ENCODE measurements at places on chromosomes 13 and 19. TPM values are rescaled to one million over a fixed set of nuclear protein-coding genes. Genes with fewer than 3 reads are reported as not detected.

The EDNRB gene
- total RNA-seq = not detected

GRCh38 chr19:5951338-5951861 is 26.5 kb downstream of the RANBP3 start:
- no peak for DNase-seq
- 0 out of 2 replicates have a peak, but pooled peaks cover 3% of the 10 kb centered on the region for H3K36me3 ChIP-seq
- H3K27me3 ChIP-seq = no peaks in the 10 kb centered on the region
- no peak overlapping the region for H3K27ac ChIP-seq
- no peak overlapping the region for H3K4me3 ChIP-seq

GRCh38 chr19:36103842-36104552 is 6.9 kb upstream of the OVOL3 start:
- H3K27me3 ChIP-seq = no peaks in the 10 kb centered on the region
- H3K36me3 ChIP-seq = no peaks in the 10 kb centered on the region
- DNase-seq = no peak
- H3K4me1 ChIP-seq = no peaks in the 10 kb centered on the region
- no peak overlapping the region for H3K4me3 ChIP-seq

The ABCC4 gene
- total RNA-seq = 7.6 TPM

DNA sequence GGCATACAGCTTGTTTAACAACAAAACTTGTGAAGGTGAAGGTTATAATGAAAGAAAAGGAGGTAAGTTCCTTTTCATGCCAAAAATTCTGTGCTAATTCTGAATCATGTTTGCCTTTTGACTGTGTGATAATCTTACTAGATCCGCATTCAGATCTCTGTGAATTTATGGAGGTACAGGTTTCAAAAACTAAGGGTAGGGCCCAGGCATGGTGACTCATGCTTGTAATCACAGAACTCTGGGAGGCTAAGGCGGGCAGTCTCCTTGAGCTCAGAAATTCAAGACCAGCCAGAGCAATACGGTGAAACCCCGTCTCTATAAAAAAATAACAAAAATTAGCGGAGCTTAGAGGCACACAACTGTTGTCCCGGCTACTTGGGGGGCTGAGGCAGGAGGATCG is 45.9 kb downstream of the PCDH9 start:
- DNase-seq = no peak
- H3K27me3 ChIP-seq = no peaks in the 10 kb centered on the region
- no peaks in the 10 kb centered on the region for H3K4me1 ChIP-seq
- no peak overlapping the region for H3K27ac ChIP-seq
- H3K4me3 ChIP-seq = no peak overlapping the region

- H3K27ac ChIP-seq = no peak overlapping the region
- H3K36me3 ChIP-seq = no peaks in the 10 kb centered on the region
- DNase-seq = no peak
- peaks cover 3% of the 10 kb centered on the region for H3K4me1 ChIP-seq
Observed at GRCh38 chr19:54477650-54478049, 4.6 kb upstream of the CDC42EP5 start.

GRCh38 chr19:39296055-39296645 is at the start of gene IFNL1:
TSS of gene IFNL1 (plus strand) at chr19:39296407. CDS start at chr19:39296422, 15 bp downstream.
- H3K4me3 ChIP-seq = no peak within 1 kb of the TSS
- peaks cover 23% of the 10 kb centered on the region for H3K27me3 ChIP-seq
- no peaks in the 10 kb centered on the region for H3K4me1 ChIP-seq

- no peaks in the 10 kb centered on the region for H3K36me3 ChIP-seq
- H3K4me3 ChIP-seq = no peak overlapping the region
- H3K27me3 ChIP-seq = no peaks in the 10 kb centered on the region
Observed at GRCh38 chr13:80400865-80401426, 60.0 kb upstream of the SPRY2 start.

DNA sequence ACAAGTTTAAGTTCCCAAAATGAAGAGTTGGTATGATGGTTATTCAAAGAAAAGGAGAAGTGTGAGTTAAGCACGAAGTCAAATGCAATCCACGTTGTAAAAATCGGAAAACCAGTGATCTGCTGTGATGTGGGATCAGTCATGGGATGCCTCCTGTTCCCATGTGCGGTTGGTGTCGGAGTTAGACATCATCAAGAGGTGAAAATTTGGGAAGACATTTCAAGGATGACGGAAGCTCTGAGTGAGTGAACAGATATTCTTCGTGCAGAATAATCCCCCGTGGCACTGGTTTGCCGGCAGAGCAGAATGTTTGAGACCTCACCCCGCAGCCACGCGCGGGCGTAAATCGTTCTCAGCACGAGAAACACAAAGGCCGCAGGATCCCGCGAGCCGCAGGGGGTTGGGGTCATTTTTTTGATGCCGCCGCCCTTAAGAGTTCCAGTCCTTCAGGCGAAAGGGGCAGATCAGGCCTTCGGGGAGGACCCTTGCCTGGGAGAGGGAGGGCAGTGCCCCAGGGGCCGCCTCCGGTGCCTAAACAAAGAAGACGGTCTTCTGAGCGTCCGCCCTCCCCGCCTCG is 13.7 kb upstream of the SOX1 start:
- H3K27me3 ChIP-seq = peaks cover 56% of the 10 kb centered on the region
- DNase-seq = no peak
- H3K36me3 ChIP-seq = no peaks in the 10 kb centered on the region
- H3K4me1 ChIP-seq = no peaks in the 10 kb centered on the region
- no peak overlapping the region for H3K27ac ChIP-seq

GRCh38 chr19:43804432-43804831 is 2.2 kb upstream of the LYPD5 start:
- H3K4me3 ChIP-seq = no peak overlapping the region
- no peak overlapping the region for H3K27ac ChIP-seq
- H3K36me3 ChIP-seq = no peaks in the 10 kb centered on the region
- no peaks in the 10 kb centered on the region for H3K4me1 ChIP-seq
- DNase-seq = peak; percentile 16
- no peaks in the 10 kb centered on the region for H3K27me3 ChIP-seq

GRCh38 chr13:54573186-54573585 is 1544.6 kb downstream of the OLFM4 start:
- no peaks in the 10 kb centered on the region for H3K4me1 ChIP-seq
- no peaks in the 10 kb centered on the region for H3K27me3 ChIP-seq
- H3K36me3 ChIP-seq = no peaks in the 10 kb centered on the region
- no peak overlapping the region for H3K27ac ChIP-seq
- DNase-seq = no peak

The LILRB3 gene
- total RNA-seq = not detected

The ZBTB45 gene
- 9.0 TPM for total RNA-seq

The LRRC25 gene
- total RNA-seq = not detected

- H3K4me3 ChIP-seq = no peak overlapping the region
- no peaks in the 10 kb centered on the region for H3K36me3 ChIP-seq
- no peak overlapping the region for H3K27ac ChIP-seq
- DNase-seq = no peak
- H3K4me1 ChIP-seq = peaks cover 19% of the 10 kb centered on the region
Observed at GRCh38 chr13:33345842-33346241, 60.3 kb upstream of the STARD13 start.

DNA sequence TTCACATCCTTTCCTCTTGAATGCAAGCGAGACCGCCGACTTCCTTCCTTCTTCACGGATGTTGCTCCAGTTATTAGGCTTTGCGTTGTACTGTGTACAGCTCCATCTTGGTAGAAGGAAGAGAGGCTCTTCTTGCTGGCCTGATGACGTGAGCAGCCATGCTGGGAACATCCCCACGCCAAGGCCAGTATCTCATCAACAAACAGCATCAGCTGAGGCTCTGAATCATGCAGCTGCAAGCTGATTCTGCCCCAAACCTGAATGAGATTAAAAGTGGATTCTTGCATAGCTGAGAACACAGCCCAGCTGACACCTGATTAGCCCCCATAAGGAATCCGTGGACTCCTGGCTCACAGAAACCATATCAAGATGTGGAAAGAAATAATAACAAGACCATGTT is 809.6 kb downstream of the EFNB2 start:
- H3K4me1 ChIP-seq = no peaks in the 10 kb centered on the region
- no peak for DNase-seq
- no peaks in the 10 kb centered on the region for H3K36me3 ChIP-seq
- no peak overlapping the region for H3K4me3 ChIP-seq

DNA sequence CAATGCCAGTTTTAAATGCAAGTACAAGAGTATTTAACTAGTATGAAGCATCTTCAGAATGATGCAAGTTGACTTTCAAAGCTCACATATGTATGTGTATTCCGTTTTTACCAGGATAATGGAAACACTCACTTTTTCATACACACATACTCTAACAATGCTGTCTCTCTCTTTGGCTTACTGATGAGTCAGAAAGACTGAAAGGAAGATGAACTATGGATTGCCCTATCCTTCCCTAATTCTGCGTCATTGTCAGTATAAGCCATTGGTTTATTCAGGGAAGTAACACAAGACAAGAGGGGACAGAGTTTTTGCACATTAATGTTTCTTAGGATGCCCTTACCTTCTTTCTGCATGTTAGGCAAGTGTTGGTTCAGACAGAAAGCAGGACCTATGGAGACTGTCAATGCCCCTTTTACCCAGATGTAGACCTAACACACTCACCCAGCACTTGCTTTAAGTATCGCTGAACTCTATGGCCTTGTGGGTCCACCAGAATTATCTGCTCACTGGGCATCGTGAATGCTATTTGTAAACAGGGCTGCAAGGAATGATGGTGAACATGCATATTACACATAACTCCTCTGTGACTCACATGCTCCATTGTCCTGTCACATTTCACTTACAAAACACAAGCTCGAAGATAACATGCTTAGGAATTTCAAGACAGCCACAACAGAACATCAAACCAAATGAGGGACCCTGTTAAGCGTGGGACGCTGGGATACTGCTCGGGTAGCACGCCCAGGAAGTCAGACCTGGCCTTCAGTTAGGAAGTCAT is 10.0 kb upstream of the OXGR1 start:
- no peak overlapping the region for H3K27ac ChIP-seq
- no peaks in the 10 kb centered on the region for H3K36me3 ChIP-seq
- peak; percentile 73 for DNase-seq
- no peak overlapping the region for H3K4me3 ChIP-seq

- H3K27ac ChIP-seq = no peak overlapping the region
- no peaks in the 10 kb centered on the region for H3K36me3 ChIP-seq
- peaks cover 11% of the 10 kb centered on the region for H3K27me3 ChIP-seq
Observed at GRCh38 chr19:14063105-14063504, 1.2 kb upstream of the PALM3 start.

The ZNF835 gene
- not detected for total RNA-seq

- no peak for DNase-seq
- no peak overlapping the region for H3K27ac ChIP-seq
- H3K4me3 ChIP-seq = no peak overlapping the region
- peaks cover 10% of the 10 kb centered on the region for H3K27me3 ChIP-seq
- H3K4me1 ChIP-seq = no peaks in the 10 kb centered on the region
Observed at GRCh38 chr19:29010276-29010675, 202.7 kb downstream of the UQCRFS1 start.

The MICU2 gene
- total RNA-seq = 44.1 TPM

DNA sequence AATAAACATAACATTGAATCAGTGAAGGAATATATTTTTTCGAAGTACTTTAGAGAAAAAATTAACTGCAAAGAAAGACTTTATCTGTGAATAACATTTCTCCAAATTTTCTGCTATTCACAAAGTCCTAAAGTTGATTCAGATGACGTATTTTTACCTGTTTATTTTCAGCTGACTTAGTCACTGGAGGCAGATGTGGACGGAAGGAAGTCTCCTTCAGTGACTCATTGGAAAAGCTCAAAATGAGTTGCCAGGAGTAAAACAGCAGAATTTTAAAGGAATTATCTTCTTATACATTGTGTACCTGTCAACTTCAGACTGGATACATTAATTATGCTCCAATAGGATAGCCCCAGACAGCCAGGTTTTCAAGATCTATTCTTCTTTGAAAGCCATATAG is 679.3 kb upstream of the GPC6 start:
- H3K4me1 ChIP-seq = no peaks in the 10 kb centered on the region
- no peaks in the 10 kb centered on the region for H3K36me3 ChIP-seq
- DNase-seq = no peak

GRCh38 chr19:33434886-33435705 is 61.6 kb downstream of the CEBPG start:
- no peak overlapping the region for H3K27ac ChIP-seq
- H3K4me3 ChIP-seq = no peak overlapping the region
- H3K4me1 ChIP-seq = peaks cover 6% of the 10 kb centered on the region
- no peaks in the 10 kb centered on the region for H3K36me3 ChIP-seq
- H3K27me3 ChIP-seq = no peaks in the 10 kb centered on the region
- DNase-seq = peak; percentile 60

- no peak overlapping the region for H3K27ac ChIP-seq
- no peaks in the 10 kb centered on the region for H3K4me1 ChIP-seq
- H3K4me3 ChIP-seq = no peak overlapping the region
- peaks cover 21% of the 10 kb centered on the region for H3K27me3 ChIP-seq
- DNase-seq = no peak
Observed at GRCh38 chr13:109569958-109570711, 216.2 kb downstream of the IRS2 start.
